ENCODE measurements at places on chromosomes 6 and 20.

GRCh38 chr6:37289931-37290330 is 32.0 kb upstream of the TMEM217 start:
- no peak for DNase-seq

- no peak for DNase-seq
Observed at GRCh38 chr20:23127506-23128279, 41.6 kb upstream of the CD93 start.

DNA sequence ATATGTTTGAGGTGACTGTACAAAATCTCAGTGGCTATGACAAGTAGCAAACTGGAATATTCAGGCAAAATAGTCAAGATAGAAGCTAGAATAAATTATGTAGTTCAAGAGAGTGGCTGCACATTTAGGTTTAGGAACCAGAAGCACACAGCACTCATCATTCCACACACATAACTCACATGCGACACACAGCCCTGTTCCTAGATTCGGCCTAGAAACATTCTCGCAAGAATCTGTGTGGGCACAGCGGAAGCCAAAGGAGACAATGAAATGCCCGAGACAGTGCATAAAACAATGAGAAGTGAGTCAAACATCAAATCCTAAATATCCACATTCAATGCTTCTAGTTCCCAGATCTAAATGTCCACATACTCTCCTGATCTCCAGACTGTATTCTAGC is 9.5 kb upstream of the SUPT3H start:
- no peak for DNase-seq

DNA sequence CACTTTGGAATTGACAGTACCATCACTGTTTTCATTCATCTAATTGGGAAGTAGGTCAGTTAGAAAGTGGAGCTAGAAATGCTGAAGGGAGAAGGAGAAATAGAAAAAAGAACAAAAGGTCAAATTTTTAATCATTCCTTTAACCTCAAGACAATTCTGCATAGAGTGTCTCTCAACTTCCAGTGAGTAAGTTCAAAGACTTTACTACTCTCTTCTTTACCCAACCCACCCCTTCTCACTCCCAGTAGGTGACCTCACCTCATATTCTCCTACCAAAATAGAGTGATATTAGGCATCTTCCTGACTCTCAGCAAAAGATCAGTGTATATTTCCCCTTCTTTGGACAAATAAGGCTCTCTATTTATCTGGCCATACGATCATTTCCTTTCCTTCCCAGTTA is 340.0 kb upstream of the JAG1 start:
- DNase-seq, result no peak

- no peak for DNase-seq
Observed at GRCh38 chr6:20806669-20807068, 272.4 kb downstream of the CDKAL1 start.

All from stimulated activated CD8-positive, alpha-beta memory T cell treated with anti-CD3 and anti-CD28 coated beads, Interleukin-4, amount 100 ng/mL, for 1 hour (primary cell).